Jurkat, Clone E6-1 (cell line): ENCODE measurements at places on chromosomes 6 and 20.

DNA sequence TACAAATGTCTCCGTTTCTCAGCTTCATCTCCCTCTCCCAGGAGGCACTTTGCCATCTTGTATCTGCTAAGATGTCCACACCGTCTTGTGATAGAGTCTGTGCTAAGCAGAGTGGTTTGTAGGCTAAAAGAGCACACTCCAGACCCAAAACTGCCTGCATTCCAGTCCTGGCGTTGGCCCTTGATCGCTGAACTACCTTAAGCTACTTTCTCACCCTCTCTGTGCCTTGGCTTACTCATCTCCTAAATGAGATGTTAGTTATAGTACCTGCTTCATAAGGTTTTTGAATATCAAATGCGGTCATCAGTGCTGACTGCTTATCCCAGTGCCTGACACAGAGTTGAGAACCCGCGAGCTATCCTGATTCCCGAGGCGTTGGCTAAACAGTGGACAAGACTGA, 14.0 kb downstream of the CASS4 start:
- no peak for DNase-seq

GRCh38 chr6:148347441-148348054, 4.9 kb downstream of the SASH1 start:
- no peak for DNase-seq

- DNase-seq, result no peak
These were observed 58.5 kb downstream of the RBM38 start for GRCh38 chr20:57449398-57450354.

GRCh38 chr20:50679753-50680104, 11.6 kb downstream of the RIPOR3 start:
- no peak for DNase-seq

GRCh38 chr6:90226257-90226656, 70.4 kb downstream of the BACH2 start:
- DNase-seq, result no peak
